ENCODE measurements at places on chromosomes 4 and X.
A peak's percentile ranks its signal among the peaks of the same experiment; 100 is the strongest.

DNA sequence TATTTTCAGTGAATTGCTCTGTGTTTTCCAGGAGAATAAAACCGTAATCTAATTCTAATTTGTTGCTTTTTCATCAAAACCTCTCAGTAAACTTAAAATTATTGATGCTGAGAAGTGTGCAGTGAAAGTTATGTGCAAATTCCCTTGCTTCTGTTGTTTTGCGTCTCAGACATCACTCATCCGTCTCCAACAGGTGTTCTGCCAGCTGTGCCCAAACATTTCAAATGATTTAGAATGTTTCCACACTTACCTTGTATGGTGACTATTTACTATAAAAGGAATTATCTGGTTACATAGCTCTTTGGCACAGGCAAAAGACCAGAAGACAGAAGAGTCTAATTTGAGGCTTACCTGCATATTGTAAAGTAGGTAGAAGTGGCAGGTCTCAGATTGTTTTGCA is 184.0 kb downstream of the BMPR1B start:
- DNase-seq: no peak

DNA sequence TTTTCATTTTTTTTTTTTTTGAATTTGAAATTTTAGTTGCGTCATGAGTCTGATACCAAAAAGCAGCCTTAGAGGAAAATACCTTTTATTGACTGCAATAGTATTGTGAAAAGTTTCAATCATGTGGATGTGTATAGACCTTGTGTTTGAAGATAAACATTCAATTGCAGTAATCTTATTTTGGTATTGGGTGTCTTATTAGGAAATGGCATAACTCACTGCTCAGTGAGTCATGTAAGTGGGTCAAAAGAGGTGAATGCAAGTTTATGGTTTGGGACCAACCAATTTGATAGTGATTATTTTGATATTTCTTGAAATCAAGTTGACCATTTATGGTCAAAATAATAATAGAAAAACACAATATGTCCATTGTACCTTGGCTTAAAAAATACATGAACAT is 627.8 kb upstream of the SLIT2 start:
- no peak for DNase-seq

DNA sequence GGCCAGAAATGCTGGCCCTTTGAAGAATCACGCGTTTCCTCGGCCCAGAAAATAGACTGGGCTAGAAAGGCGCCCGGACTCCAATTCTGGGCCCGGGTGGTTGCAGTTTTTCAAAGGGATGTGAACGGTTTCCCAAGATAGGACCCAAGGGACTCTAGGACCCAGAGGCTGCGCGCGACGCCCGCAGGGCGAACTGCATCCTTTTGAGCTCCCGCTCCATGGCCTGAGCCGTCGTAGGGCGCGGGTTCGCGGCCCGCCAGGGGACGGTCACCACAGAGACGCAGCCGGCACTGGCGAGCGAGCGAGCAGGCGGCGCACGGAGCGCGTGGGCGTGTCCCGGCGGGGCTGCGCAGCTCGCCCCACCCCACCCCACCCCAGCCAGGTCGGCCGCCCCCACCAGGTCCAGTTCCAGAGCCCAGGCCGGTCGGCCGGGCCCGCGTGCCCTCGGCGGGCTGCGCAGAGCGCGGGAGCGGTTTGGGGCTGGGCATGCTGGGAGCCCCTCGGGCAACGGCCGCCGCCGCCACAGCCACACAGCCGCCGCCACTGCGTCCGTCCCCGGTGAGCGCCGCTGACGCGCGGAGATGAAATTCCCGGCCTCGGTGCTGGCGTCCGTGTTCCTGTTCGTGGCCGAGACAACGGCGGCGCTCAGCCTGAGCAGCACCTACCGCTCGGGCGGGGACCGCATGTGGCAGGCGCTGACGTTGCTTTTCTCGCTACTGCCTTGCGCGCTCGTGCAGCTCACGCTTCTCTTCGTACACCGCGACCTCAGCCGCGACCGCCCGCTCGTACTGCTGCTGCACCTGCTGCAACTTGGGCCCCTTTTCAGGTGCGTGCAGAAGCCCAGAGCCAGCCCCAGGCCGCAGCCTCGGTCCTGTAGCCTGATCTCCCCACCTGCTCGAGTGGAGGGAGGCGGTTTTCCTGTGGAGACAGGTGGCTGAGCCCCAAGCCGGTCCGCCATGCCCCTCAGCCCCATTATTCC is at the start of gene XK:
Gene XK, plus strand, starts transcription at position 411 of the 979 bp plus-strand sequence. Its CDS starts 171 bp downstream, at position 582.
- DNase-seq: no peak

- no peak for DNase-seq
Observed at GRCh38 chr4:61500883-61501282, 300.8 kb downstream of the ADGRL3 start.

DNA sequence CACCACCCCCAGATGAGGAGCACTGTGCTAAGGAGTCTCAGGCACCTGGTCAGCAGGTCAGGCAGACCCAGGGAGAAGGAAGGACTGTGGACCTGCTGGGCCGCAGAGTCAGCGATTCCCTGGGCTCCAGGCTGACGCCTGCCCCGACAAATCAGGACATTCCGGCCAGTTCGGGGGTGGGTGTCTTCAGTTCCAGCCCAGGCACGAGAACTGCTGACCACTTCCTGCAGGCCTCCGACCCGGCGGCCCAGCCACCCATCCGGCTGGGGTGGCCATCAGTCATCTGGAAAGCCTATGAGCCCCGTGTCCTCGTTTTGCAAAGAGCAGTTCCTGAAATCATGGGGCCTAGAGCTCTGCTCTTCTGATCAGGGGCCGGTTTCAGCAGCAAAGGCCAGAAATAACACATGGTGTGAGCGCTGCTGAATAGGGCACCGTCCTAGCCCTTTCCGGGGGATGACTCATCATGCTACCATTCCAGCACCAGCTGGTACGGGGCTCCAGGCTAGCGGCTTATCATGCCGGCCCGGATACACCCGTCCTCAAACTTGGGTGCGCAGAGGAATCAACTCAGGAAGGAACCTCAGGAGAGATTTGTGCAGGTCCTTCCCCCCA is 7.8 kb upstream of the SH3TC1 start:
- no peak for DNase-seq

DNA sequence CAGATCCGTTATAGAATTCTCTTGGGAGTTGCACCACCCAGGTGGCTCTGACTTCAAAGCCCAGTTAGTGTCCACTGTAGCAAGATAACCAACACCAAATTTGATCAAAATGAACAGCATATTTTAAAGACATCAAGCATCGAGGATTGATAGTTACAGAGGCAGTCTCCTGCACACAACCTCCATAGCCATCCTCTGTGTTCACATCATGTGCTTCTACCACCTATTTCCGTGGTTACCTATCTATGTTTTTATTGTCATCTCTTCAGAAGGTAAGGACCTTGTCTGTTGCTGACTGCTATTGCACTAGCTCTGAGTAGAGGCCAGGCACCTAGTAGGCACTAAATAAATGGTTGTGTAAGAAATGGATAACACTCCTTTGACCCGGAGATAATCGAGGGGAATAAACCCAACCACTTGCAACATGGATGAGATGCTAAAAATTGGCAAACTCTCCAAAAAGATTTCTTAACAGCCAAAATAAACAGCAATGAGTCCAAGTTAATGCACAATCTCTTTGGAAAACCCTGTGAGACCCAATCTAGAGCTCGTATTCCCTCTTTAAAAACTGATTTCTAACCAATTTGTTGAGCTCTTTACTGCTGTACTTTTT is 14.7 kb upstream of the C1QTNF7 start:
- no peak for DNase-seq

GRCh38 chr4:123741906-123742305 is 345.3 kb downstream of the SPRY1 start:
- DNase-seq: no peak

DNA sequence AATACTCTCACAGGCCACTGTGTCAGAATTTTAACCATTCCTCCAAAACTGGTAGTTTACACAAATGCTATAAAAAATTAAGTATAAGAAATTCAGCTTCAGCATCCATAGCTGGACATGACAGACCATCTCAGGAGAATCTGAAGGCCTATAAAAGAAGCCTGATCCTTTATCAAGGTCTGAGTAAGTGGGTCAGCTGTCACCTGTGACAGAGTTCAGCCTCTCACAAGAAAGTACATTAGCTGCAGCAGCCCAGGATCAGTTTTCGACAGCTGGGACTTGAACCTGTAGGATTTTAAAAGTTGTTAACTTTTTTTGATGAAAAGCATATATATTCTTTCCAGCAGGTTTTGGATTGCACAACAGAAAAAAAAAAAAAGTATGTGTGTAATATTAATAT is 60.7 kb downstream of the PPP3CA start:
- DNase-seq: no peak

GRCh38 chr4:172866421-172866820 is 302.2 kb upstream of the GALNT7 start:
- no peak for DNase-seq

- no peak for DNase-seq
Observed at GRCh38 chr4:64594723-64595122, 185.5 kb upstream of the TECRL start.

- DNase-seq: peak; percentile 98
Observed at GRCh38 chr4:158810487-158811215, 41.8 kb downstream of the FNIP2 start.

- DNase-seq: peak; percentile 8
Observed at GRCh38 chr4:130689181-130689580, 1593.2 kb downstream of the C4orf33 start.

GRCh38 chr4:76745240-76745639 is 152.7 kb downstream of the SOWAHB start:
- DNase-seq: no peak

- DNase-seq: no peak
Observed at GRCh38 chr4:44713125-44713524, 13.2 kb downstream of the GNPDA2 start.

GRCh38 chr4:166816890-166817289 is 417.4 kb downstream of the SPOCK3 start:
- DNase-seq: no peak

GRCh38 chr4:54320826-54321685 is 92.0 kb downstream of the PDGFRA start:
- DNase-seq: no peak

GRCh38 chr4:101693842-101694398 is 96.6 kb upstream of the BANK1 start:
- no peak for DNase-seq

DNA sequence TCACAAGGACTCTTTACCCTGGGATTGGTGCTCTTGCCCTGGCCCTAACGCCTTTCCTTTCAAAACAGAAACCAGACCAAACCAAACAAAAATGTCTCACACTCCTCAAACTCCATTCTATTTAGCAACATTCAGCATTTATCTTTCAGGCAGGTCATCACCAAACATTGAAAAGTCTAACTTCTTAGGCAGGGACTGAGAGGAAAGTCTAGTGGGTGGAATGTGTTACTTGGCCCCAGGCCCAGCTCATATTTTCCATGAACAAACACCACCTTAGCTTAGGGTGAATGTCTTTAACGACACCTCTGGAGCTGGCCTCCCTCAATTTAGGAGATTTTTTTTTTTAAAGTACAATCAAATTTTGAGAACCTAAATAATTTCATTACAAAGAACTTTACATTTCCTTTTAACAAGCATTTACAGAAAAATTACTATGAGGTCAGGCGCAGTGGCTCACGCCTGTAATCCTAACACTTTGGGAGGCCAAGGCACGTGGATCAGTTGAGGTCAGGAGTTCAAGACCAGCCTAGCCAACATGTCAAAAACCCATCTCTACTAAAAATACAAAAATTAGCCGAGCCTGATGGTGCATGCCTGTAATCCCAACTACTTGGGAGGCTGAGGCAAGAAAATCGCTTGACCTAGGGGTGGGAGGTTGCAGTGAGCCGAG is 10.2 kb upstream of the N4BP2 start:
- no peak for DNase-seq

DNA sequence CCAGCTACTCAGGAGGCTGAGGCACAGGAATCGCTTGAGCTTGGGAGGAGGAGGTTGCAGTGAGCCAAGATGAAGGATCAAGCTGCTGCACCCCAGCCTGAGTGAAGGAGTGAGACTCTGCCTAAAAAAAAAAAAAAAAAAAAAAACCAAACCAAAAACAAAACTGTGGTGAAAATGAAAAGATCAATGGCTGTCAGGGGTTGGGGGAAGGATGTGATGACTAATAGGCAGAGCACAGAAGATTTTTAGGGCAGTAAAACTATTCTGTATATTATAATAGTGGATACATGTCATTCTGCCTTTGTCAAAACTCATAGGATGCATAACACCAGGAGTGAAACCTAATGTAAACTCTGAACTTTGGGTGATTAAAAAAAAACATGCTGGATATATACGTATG is 69.9 kb upstream of the ELOVL6 start:
- no peak for DNase-seq

DNA sequence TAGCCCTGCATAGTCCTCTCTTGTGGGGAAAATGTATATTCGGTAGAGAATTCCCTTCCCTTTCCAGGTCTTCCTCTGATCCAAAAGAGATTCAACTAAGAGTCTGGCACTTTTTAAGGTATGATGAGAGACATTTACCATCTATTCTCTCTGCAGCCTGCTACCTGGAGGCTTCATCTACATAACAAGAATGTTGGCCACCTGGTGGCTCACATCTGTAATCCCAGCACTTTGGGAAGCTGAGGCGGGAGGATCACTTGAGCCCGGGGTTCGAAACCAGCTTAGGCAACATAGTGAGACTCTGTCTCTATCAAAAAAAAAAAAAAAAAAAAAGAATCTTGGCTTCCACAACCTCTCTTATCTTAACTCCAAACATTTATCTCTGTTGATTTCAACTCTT is 40.4 kb upstream of the NOCT start:
- no peak for DNase-seq

DNA sequence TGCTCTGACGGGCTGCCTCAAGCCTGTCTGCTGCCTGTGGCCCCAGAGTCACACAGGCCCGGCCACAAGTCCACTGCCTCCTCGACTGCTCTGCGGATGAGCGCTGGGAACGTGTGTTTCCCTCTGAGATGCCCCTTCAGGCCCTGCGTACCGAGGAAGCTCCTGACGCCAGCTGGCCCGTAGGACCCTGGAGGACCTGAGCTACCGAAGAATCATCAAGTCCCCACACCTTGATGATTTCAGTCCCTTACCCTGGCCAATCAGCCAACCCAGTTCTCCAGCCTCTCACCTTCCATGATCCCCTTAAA is 96.6 kb upstream of the LRPAP1 start:
- no peak for DNase-seq

- DNase-seq: peak; percentile 86
Observed at GRCh38 chr4:73776321-73776729, 36.0 kb downstream of the CXCL8 start.

DNA sequence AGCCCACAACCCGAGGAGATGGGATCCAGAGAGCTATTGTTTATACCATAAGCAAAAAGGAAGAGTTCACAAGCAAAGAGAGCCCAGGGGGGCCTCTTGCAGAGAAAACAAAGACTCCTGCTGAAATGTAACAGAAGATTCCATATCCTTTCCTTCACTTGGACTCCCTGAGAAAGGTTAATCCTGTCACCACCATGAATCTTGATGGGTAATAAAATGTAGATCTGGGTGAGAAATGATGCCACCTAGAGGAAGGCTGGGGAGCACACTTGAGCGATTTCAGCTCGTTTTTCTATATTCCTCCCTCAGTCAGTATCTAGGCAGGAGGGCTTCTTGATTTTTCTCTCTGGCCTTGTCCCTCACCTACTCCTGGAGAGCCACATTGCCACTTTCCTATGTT is 10.2 kb upstream of the KCNE5 start:
- no peak for DNase-seq

Measured in non-pigmented ciliary epithelial cell (primary cell).